CD4-positive, alpha-beta T cell treated with Interleukin-6 for 4 hours (primary cell): ENCODE measurements at places on chromosomes 12 and 14.

DNA sequence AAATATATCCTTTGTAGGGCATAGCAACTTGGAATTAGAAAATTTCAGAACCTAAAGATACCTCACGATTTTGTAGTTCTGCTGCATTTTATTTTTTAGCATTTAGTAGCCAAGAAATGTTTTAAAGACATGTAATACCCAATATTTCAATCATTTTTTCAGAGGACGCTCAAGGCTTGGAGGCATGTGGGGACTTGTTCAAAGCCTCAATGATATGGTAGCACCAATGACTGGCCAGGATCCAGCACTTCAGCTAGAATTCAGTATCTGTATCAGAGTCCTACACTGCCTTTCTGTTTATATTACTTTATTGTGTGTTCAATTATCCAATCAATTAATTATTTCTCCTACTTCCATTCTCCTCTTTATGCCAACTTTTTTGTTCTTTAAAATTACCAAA lies 154.8 kb upstream of the NEDD1 start:
- DNase-seq: no peak

DNA sequence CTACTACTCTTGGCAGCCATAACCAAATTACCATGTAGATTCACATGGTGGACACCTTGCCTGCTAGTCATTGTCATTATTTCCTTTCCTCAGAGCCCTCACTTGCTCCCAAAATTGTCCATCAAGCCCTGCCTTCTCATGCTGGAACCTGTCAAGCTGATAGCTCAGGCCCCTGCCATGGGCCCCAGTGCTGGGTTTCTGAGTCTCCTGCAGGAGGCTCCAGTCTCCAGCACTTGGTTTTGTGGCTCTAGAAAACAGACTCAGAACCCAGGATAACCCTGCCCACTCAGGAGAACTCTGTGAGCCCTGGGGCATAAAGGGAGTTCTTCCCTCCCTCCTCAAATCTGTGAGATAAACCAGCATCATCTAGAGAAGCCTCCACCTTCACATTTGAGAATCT lies 10.8 kb downstream of the KRT71 start:
- DNase-seq: no peak

DNA sequence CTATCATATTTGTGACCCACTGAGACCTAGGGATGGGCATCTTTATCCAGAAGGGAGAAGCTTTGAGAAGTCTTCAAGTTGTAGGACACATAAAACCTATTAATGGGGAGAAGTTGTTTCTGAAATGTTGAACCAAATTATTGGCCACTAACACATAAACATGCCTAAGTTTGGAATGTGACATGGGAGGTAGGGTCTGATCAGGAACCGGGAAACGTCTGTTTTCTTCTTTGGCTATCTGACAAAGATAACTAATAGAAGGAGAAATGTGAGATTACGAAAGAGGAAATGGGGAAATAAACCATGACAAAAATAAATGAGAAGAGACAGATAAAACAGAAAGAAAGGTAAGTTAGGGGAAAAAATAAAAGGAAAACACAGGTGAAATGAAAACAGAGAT lies 425.2 kb downstream of the EGLN3 start:
- DNase-seq: no peak

- DNase-seq: no peak
Measured at GRCh38 chr14:25308244-25308643, 258.3 kb upstream of the STXBP6 start.

DNA sequence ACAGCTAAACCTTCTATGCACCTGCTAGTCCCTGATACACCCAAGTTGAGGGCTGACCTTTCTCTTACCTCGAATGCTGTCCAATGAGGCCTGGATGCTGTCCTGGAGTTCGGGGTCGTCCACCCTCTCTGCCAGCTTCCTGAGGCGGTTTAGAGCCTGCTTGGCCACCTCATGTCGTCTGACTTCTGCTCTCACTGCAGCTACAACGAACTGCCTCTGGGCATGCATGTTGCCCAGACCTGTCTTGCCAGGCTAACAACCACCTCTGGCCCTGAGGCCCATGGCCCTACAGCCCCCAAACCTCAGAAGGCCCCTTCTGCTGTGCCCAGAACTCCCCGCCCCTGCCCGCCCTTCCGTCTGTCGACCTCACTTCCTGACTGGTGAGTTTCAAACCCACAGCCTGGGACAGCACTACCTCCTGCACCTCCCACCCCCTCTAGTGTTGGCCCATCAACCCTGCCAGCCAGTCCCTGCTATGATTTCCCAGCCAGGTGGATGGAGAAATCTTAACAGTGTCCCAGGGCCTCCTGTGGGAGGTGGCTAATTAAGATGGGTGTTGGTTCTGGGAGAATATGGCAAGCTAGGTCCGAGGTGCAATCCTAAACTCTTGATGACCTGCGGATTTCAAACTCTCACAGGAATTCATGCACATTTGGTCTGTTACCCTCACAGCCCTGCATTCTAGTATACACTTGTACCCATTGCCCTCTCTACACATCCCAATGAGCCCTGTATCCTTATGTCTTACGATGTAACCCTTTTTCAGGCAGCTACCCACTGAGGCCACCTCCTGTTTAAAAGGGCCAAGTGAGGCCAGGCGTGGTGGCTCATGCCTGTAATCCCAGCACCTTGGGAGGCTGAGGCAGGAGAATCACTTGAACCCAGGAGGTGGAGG lies 2.7 kb upstream of the TSPAN31 start:
- DNase-seq: peak; percentile 88
